Right renal cortex interstitium (tissue), 3 donors: ENCODE measurements at places on chromosomes 2 and 18. TPM values are rescaled to one million over a fixed set of nuclear protein-coding genes. Genes with fewer than 3 reads are reported as not detected.

DNA sequence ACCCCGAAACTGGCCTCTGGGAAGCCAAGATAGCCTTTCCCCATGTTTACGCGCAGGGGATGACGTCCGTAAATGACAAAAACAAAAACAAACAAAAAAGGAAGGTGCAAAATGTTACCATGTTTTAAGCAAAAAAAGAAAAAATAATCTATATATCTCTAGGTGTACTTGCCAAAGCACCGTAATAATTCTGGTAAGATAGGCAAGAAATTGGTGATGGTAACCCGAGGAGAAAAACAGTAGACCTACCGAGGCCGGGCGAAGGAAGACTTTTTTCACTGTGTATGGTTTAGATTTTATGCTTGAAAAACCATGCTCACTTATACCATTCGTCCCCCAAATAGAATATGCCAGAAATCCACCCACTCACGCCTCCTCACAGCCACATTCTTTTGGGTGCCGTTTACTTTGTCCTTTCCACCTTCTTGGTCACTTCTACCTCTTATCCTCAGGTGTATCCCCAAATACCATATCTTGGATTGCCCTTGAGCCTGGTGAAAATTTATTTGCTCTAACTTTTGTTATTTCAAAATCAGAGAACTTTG, 8.0 kb downstream of the GATA6 start:
- DNase-seq, result no peak

DNA sequence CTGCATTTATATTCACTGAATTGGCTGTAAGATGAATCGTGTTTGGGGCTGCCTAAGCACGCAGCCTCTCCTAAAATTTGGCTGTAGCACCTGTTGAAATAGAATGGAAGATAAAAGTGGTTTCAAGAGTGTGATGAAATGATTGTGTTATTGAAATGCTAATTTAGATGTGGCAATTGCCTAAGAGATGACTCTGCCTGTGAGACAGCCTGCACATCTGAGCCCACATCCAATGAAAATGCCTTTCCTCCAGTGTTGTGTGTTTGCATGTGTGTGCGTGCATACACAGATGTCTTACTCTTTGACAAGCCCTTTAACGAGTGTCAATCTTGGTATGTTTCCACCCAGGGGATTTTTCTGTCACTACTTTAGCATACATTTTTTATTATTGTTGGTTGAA, 346.9 kb downstream of the MEIS1 start:
- DNase-seq, result no peak

DNA sequence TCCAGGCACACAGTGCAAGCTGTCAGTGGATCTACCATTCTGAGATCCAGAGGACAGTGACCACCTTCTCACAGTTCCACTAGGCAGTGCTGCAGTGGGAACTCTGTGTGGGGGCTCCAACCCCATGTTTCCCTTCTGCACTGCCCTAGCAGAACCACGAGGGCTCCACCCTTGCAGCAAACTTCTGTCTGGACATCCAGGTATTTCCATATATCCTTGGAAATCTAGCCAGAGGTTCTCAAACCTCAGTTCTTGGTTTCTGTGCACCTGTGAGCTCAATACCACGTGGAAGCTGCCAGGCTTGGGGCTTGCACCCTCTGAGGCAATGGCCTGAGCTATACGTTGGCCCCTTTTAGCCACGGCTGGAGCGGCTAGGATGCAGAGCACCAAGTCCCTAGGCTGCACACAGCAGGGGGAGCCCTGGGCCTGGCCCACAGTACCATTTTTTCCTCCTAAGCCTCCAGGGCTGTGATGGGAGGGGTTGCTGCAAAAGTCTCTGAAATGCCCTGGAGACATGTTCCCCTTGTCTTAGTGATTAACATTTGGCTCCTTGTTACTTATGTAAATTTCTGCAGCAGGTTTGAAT, 77.5 kb downstream of the MAP4K3 start:
- DNase-seq, result no peak

DNA sequence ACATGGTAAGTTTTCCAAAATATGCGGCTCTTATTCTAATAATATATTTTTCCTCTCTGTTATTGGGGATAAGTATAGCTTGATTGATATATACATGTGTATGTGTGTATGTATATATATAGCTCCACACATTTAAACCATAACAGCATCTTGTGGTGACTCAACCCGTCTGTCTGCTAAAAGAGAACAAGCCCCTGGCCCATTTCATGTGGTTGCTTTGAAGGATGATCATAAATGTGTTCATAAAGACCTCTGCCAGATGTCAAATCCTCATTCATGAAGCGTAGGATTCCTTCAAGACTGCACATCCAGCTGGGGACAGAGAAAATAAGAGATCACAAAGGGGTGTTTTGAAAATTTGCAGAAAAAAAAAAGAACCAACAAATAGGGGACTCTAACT, 79.3 kb downstream of the RHOB start:
- DNase-seq, result no peak

- no peak for DNase-seq
These were observed 168.1 kb downstream of the NRXN1 start for GRCh38 chr2:50863856-50864255.

DNA sequence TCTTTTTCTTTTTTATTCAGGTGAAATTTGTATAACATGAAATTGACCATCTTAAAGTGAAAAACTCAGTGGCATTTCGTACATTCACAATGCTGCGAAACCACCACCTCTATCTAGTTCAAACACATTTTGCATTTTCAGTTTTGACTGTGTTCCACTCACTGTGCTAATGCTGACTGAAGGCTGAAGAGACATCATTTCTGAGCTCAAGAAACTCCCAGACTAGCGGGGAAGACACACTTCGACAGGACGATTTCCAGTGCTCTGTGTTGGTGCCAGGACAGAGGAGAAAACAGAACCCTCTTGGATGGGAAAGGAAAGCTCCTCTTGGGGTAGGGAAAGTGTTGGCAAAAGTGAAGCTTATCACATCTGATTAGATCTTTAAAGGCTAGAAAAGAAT, 44.2 kb upstream of the CBLN2 start:
- DNase-seq, result no peak

DNA sequence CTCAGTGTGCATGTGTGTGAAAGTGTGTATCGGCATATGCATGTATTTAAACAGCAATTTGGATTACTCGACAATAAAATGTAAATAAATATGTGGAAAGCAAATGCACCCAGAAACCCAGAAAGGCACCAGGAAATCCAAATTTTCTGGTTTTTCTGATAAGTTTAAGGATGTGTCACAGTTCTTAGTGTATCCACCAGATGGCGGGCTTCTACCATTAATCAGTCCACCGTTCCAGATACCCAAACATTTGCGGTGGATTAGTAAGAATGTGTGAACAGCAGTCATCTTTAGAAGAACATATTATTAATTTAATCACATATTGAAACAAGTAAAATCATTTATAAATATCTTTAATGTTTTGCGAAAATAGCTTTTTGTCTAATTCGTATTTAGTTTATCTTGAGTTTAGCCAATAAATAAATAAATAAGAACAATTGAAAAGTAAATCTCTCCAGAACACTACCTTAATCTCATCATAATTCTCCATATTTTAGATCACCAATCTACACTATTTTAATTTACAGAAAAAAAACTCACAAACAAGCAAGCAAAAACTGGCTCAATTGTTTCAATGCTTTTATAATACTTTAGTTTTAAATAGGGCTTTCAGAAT, 298.9 kb downstream of the DSEL start:
- DNase-seq, result peak; percentile 15

DNA sequence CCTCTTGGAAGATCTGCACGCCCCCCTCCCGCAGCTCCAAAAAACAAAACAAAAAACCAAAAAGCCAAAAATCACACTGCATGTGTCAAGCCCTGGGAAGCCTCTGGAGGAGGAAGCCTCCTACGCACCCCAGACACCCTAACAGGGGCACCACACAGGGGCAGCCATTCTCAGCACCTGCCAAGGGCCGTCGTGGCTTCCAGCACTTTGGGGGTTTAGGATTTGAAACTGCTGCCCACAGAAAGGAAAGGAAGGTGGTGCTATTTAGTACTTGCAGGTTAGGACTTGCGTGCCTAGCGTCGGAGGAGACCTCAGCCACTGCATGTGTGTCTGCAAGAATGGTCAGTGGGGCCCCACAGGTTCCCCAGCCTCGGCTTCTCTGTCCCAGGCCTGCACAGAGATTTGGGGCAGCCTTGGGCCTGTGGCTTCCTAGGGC, 419 bp upstream of the GPR55 start:
- DNase-seq, result no peak

- no peak for DNase-seq
These were observed 999.1 kb downstream of the TSN start for GRCh38 chr2:122754561-122754960.

- DNase-seq, result no peak
These were observed 2.0 kb downstream of the CNNM4 start for GRCh38 chr2:96762529-96763311.

The HK2 gene
- 10.1 TPM for polyA plus RNA-seq

The M1AP gene
- polyA plus RNA-seq, result 0.72 TPM

The MAP3K2 gene
- polyA plus RNA-seq, result 25.4 TPM

The DYNAP gene
- not detected for polyA plus RNA-seq

The SLC23A3 gene
- 21.4 TPM for polyA plus RNA-seq

The ADAM23 gene
- polyA plus RNA-seq, result 5.1 TPM

The SCN3A gene
- 0.28 TPM for polyA plus RNA-seq

The KIF1A gene
- 9.0 TPM for polyA plus RNA-seq

The LOXL3 gene
- polyA plus RNA-seq, result 9.9 TPM

The TBR1 gene
- not detected for polyA plus RNA-seq

The KRTCAP3 gene
- polyA plus RNA-seq, result 5.6 TPM

The MPHOSPH10 gene
- polyA plus RNA-seq, result 48.3 TPM
